ENCODE measurements at places on chromosomes 16 and 17.

DNA sequence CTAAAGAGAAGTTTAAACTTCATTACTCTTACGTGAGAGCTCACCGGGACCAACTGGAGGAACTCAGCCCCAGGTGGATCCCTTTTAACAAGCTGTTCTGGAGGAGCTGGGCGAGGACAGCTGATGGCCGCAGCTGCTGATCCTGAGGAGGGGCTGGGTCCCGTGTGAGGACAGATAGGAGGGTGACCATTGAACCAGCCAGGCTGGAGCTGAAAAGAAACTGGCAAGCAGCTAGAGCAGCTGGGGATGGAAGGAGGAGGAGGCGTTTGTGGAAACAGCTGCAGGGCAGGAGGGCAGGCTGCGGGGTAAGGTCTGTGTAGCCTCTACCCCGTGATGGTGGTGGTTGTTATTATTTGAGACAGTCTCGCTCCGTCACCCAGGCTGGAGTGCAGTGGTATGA lies 119.5 kb downstream of the AATF start:
- no peak for DNase-seq

- DNase-seq, result no peak
Measured at GRCh38 chr17:40901981-40902474, 17.0 kb upstream of the KRT20 start.

- no peak for DNase-seq
Measured at GRCh38 chr17:511001-511698, 158.5 kb upstream of the RPH3AL start.

- no peak for DNase-seq
Measured at GRCh38 chr17:74808714-74809430, 32.7 kb upstream of the NAT9 start.

GRCh38 chr17:36937959-36938565 lies 787 bp downstream of the LHX1 start:
- DNase-seq, result no peak

DNA sequence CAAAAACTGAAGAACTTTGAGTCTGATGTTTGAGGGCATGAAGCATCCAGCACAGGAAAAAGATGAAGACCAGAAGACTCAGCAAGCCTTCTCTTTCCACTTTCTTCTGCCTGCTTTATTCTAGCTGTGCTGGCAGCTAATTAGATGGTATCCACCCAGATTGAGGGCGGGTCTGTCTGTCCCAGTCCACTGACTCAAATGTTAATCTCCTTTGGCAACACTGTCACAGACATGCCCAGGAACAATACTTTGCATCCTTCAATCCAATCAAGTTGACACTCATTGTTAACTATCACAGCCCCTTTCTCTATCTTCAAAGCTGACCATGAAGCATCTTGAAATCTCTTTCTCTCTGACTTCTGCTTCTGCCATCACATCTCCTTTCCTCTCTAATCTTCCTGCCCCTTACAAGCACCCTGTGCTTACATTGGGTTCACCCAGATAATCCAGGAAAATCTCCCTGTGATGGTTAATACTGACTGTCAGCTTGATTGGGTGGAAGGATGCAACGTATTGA lies 115.9 kb upstream of the CDH13 start:
- DNase-seq, result no peak

- no peak for DNase-seq
Measured at GRCh38 chr17:17683710-17684365, 2.6 kb downstream of the RAI1 start.

- no peak for DNase-seq
Measured at GRCh38 chr16:54647216-54647615, 283.4 kb upstream of the IRX5 start.

GRCh38 chr16:71746442-71747046 lies 22.0 kb upstream of the PHLPP2 start:
- no peak for DNase-seq

- DNase-seq, result no peak
Measured at GRCh38 chr16:24077966-24078365, 178.2 kb upstream of the CACNG3 start.

GRCh38 chr17:1920948-1921351 lies 91.1 kb downstream of the RPA1 start:
- no peak for DNase-seq

DNA sequence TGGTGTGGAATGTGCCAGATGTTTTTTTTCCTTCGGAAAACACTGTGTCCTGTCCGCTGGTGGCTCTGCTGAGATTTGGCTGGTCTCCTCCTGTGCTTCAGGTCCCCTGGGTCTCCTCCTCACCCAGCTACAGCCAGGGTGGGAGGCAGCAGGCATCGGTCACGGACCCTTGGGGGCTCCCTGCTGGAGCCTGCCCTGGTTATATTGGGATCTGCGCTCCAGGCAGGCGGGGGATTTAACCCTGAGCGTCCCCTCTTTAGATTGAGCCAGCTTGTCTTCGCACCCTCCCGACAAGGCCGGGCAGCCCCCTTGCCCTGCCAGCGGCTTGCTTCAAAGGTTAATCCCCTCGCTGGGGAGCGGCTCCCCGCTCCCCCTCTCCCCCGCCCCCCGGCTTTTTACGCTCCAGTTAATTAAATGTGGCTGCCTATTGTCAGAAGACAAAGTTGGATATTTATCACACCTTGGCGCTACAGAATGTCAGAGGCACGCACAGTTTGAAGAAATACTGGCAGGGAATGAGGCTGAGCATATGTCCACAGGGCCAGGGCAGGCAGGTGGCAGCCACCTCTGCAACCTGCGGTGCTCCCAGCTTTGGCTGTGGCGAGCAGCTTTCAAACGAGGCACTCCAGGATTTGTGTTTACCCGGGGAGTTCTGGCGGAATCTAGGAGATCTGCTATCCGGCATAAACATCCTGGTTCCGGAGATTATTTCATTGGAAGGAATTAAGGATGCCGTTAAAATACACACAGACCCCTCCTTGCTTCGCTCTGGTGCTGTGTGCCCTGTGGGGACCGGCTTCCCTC lies 38.2 kb upstream of the GSE1 start:
- DNase-seq, result no peak

DNA sequence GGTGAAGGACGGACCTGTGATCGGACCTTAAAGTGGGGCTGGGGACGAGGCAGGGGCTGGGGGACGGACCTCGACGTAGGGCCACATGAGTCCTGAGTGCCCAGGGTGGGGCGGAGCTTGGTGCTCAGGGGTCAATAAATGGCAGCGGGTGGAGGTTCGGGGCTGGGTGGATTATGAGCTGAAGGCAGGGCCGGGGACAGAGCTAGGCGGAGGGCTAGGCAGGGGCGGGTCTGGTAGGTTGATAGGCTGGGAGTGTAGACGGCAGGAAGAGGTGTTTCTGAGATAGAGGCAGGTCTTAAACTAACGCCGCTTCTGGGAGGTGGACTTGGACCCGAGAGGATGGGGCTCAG lies 733 bp downstream of the CHRNB1 start:
- DNase-seq, result no peak

- DNase-seq, result no peak
Measured at GRCh38 chr17:27529230-27529796, 73.1 kb downstream of the KSR1 start.

- DNase-seq, result no peak
Measured at GRCh38 chr17:70171159-70171558, 1.8 kb downstream of the KCNJ2 start.

DNA sequence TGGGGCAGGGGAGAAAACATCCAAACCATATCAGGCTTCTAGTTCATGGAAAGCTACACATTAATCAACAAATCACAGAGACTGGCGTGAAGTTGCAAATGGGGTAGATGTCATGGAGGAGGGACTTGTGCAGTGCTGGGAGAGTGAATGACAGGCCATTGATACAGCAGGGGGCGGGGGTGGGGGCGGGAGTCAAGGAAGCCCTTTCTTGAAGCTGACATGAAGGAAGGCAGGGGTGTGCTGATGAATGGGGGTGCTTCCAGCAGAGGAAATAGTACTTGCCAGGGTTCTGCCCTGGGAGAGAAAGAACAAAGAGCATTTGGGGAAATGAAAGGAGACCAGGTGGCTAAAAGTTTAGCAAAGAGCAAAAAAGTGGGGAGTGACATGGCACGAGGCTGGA lies 269.9 kb downstream of the SHISA9 start:
- DNase-seq, result no peak

GRCh38 chr17:44267165-44267455 lies 825 bp downstream of the SLC4A1 start:
- no peak for DNase-seq

- DNase-seq, result no peak
Measured at GRCh38 chr17:48970224-48970623, 1.8 kb upstream of the GIP start.

DNA sequence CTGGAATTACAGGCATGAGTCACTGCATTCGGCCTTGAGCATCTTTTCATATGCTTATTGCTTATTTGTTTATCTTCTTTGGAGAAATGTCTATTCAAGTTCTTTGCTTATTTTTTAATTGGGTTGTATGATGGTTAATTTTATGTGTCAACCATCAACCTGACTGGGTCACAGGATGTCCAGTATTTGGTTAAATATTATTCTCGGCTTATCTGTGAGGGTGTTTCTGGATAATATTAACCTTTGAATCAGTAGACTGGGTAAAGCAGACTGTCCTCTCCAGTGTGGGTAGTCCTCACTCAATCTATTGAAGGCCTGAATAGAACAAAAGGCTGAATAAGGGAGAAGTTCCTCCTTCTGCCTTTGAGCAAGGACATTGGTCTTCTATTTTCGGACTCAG lies 142.0 kb downstream of the SSH2 start:
- no peak for DNase-seq

DNA sequence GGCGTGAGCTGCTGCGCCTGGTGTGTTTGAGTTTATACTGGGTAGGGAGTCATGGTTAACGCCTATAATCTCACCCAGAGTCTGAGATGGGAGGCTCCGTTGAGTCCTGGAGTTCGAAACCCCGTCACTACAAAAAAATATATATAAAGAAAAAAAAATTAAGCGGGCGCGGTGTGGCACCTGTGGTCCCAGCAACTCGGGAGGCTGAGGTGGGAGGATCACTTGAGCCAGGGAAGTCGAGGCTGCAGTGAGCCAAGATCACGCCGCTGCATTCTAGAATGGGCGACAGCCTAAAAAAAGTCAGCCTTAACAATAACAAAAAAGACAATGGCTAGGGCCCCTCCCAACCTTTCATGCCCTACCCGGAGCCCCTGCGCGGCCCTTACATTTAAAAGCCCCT lies 17.2 kb upstream of the PRR14 start:
- DNase-seq, result no peak

DNA sequence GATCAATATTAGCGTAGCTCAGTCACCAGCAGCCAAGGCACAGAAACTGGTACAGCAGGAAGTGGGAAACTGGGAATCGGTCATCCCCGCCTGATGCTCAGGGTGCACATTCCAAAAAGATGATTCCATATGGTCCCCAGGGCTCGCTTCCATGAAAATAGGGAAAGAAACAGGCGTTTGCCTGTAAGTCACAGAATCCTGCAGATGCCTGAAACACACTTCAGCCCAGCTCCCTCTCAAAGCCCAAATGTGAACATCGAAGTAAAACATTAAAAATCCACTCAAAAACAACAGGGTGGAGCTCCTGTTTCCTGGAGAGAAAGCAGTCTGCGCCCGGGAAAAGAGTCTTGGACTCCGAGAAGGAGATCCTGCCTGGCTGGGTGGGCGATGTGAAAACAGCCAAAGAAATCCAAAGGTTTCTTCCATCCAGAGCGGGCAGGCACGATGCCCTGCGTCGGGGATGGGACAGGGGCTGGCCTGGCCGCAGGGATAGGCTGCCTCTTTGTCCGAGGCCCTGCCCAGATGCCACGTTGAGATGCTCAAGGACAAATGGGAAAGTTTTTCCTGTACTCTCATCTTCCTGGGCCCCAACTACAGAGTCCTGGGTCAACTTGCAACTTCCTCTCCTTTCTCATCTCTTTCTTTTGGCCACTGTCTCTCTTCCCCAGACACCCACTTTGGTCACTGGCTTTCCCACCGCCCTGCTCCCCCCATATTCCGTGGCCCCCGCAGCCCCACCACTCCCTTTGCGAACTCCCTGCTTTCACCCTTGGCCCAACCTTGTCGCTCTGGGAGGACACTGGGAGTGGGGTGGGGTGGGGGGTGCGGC lies 743 bp downstream of the WIPI1 start:
- DNase-seq, result no peak

DNA sequence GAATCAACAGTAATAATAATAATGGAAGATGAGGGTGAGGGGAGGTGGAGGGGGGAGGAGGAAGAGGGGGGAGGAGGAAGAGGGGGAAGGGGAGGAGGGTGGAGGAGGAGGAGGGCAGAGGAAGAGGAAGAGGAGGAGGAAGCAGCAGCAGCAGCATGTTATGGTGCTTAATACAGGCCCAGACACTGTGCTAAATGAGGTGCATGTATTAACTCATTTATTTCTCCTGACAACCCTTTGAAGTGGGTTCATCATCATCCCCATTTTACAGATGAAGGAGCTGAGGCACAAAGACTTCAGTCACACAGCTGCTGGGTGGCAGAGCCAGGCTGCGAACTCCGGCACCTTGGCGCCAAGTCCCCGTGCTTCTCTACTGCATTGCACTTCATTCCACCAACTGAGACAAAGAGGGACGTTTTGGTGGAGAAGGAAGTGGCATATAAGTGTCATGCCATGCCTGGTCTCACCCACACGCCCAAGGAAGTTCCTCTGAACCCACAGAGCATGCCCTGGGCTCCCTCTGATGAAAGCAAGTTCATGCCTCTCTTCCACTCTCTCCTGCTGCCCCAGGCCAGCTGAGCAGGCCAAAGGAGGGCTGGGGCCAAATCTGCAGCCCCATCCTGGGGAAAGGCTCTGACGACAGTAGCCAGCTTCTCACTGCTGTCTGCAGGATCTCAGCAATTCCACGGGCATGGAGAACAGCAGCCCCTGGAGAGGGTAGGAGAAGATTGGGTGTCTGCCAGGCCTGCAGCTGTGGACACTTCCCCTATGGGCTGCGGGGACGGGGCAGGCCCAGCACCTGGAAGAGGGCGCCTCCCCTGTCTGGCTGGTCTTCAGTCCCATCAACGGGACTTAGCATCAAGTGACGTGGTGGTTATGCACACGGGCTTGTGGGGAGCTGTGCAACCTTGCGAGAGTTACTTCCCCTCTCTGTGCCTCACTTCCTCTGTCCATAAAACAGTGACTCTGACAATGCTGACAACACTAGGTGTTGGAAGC lies 21.8 kb downstream of the XYLT1 start:
- DNase-seq, result no peak

Data from activated CD8-positive, alpha-beta memory T cell treated with anti-CD3 and anti-CD28 coated beads for 48 hours (primary cell).